ENCODE measurements at places on chromosomes 1 and 21. TPM values are rescaled to one million over a fixed set of nuclear protein-coding genes. Genes with fewer than 3 reads are reported as not detected.

Gene TMIGD3
- 1.9 TPM for total RNA-seq

DNA sequence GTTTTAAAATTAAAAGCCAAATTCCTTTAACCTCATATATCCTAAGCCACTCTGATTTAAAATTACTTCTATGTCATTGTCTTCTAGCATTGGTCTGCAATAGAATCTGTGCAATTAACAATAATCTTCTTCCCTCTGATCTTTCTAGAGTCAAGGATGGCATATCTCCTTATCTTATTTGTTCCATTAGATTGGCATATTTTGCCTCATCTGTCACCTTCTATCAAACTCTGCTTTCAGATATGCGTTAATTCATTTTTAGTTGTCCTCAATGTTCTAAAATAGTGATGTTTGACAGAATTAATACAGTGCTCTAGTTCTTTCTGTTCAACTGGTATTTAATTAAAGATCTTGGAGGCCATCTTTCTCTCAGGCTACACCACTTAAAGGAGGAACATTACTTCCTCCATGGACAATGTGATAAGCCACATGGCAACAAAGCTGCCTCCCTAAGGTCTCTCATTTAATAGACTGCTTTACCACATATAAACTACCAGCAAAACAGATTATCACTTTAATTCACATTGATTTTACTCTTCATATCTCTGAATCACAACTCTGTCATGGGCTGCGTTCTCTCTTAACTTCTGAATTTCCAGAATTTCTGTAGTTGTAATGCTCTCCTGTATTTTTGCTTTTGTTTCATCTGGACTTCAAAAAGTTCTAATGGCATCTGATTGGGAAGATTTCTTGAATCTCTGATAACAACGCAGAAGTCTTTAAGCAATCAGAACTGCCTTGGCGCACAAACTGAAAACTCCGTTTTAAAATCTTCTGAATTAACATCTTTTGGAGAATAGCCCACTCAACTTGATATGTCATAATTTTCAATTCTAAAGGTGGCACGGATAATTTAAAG, 2.8 kb downstream of the NRIP1 start:
- DNase-seq, result no peak

- no peak for DNase-seq
Measured at GRCh38 chr1:84971957-84972356, 25.0 kb downstream of the MCOLN2 start.

DNA sequence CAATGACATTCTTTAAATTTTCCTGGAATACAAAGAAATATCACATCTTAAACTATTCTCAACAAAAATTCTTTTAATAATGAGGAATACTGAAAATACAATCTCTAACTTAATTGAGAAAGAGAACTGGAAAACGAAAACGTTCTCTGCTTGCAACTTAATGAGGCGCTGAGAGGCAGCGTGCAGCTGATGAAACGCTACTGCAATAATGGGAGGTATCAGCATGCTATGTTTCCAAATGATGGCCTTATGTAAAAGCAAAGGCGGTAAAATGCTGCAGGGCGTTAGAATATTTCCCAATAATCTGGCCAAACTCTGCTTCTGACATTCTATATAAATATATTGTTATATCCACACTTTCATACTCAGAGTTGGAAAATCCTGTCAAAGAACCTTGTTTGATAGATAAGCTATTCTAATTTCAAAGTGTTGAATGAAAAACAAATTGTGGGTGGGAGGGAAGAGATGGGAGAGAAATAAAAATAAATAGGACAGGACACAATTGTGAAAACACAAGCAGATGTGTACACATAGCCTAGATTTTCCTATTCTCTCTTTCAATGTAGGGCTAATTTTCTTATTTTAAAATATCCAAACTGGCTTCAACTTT, 70.9 kb downstream of the APP start:
- DNase-seq, result no peak

Gene FCMR
- total RNA-seq, result not detected

- no peak for DNase-seq
Measured at GRCh38 chr1:231636157-231636556, 9.6 kb downstream of the DISC1 start.

GRCh38 chr1:169867012-169867675, 26.6 kb downstream of the SCYL3 start:
- no peak for DNase-seq

DNA sequence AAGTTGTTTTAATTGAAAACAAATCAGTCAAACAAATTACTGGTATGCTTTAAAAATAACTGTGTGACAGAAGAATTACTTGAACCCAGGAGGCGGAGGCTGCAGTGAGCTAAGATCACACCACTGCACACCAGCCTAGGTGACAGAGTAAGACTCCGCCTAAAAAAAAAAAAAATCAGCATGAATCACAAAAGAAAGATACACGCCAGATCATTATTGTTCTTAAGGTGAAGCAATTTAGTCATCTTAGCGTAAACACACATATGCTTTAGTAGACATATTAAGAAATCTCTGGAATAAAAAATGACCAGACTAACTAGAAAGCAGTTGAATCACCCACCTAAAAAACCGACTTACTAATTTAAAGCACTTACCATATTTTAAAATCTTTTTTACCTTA, 20.2 kb downstream of the RERE start:
- no peak for DNase-seq

DNA sequence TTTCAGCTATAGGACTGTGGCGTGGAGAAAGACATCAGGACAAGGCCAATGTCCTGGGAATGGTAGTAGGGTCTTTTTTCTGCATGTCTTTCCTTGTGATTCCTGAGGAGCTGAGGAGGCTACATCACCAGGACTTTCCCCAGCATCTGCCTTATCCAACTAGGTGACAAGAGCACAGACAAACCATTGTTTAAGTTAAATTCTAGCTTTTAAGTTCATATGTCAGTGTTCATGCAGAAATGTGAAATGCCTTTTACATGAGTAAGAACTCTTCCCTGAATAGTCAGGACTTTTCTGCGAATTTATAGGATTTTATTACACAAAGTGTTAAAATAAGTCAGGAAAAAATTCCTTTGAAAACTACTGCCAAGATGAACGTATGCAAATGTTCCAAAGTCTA, 154.2 kb downstream of the PTGER3 start:
- DNase-seq, result no peak

DNA sequence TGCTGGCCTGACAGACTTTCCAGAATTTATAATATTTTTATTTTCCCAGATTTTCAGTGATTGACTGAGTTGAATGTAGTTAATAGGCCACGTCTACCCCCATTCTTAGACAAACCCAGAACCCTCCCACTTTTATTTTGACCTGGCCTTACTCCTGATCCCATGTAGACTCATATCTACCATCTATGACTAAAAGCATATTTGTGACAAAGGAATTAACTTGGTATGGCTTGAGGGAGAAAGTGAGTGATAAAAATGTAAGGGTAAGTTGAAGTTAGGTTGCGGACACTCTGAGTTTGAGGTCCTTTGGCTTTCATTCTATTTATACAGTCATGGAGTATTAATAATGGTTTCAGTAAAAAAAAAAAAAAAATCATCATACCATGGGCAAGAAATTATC, 168.4 kb downstream of the KCNK2 start:
- no peak for DNase-seq

Gene SPOCD1
- 0.14 TPM for total RNA-seq

GRCh38 chr1:96049759-96050409, 671.7 kb upstream of the PTBP2 start:
- no peak for DNase-seq

Gene FCRL1
- not detected for total RNA-seq

Gene CD48
- 2.9 TPM for total RNA-seq

- no peak for DNase-seq
Measured at GRCh38 chr1:121595089-121595488, 410.3 kb downstream of the SRGAP2C start.

DNA sequence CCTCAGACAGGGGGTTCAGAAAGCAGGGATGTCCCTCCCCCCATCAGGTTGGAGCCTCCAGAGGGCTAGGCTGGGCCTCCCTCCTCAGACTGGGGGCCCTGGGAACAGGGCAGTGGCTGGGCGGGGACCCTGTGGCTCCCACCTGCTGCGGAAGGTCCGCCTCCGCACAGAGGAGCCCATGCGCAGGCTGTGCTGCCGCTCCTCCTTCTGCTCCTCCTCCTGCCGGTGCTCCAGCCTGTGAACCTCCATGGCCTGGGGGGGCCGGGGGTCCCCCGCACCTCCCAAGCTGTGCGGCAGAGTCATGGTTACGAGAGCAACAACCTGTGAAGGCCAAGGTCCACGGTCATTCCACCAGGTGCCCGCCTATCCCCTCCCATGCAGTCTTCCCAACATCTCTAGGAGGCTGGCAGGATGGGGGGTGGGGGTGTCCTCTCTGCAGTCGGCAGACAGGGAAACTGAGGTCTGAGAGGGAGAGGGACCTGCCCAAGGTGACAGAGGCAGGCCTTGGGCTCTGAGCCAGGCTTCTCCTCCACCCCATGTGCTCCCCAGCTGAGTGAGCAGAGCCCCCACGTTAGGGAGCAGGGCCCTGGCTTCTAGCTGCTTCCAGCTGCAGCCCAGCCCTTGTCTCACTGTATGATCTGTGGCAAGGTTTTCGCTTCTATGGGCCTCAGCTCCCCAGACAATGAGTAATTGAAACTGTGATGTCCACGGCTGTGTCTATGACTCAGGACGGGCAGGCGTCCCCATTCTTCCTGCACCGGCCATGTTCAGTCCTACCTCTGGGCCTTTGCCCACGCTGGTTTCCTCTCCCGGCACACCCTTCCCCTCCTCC, 3.4 kb downstream of the MYOM3 start:
- DNase-seq, result no peak

GRCh38 chr1:246107516-246108277, 399.4 kb downstream of the SMYD3 start:
- no peak for DNase-seq

DNA sequence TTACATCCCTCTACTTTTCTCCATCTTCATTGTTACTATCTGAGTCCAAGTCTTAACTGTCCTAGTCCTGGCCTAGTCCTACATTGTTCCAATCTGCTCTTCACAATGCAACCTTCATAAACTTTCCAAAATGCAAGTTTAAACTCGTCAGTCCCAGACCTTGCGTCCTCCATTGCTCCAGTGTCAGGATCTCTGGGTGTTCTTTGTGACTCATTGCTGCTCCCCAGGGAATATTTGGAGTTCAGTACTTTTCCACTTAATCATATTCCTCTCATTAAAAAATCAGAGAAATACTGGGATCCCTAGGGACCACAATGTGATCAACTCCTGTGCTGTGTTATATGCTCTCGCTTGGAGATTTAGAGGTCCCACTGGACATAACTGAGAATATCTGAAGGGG, 18.0 kb upstream of the KPRP start:
- no peak for DNase-seq

DNA sequence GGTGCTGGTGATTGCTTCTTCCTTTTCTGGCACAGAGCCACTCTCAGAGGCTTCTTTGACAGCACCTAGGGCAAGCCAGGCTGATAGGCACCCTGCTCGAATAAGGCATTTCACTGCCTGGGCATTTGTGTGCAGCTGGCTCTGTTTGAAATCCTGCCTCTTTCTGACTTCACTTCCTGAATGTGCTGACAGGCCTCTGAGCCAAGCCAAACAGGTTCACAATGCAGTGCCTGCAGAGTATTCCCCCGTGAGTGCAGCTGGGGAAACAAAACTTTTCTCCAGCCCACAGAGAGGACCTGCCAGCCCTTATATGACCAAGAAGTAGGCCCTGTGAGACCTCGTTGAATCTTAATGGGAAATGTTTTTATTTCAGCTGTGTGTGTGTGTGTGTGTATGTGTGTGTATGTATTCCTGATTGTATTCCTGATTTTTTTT, 10.4 kb downstream of the JUN start:
- DNase-seq, result peak; percentile 80

- DNase-seq, result no peak
Measured at GRCh38 chr1:176211396-176212165, 4.5 kb upstream of the COP1 start.

GRCh38 chr21:14773777-14774345, 227.7 kb upstream of the SAMSN1 start:
- DNase-seq, result peak; percentile 65

- DNase-seq, result no peak
Measured at GRCh38 chr1:96482616-96483015, 239.0 kb upstream of the PTBP2 start.

- no peak for DNase-seq
Measured at GRCh38 chr1:21307210-21307609, 16.9 kb upstream of the ECE1 start.

Gene TIE1
- total RNA-seq, result 10.0 TPM

Gene OPRD1
- total RNA-seq, result 0.83 TPM

Gene COL24A1
- 7.6 TPM for total RNA-seq

- no peak for DNase-seq
Measured at GRCh38 chr1:78854556-78854955, 152.0 kb downstream of the ADGRL4 start.

- DNase-seq, result no peak
Measured at GRCh38 chr1:177849130-177849529, 120.7 kb downstream of the SEC16B start.

DNA sequence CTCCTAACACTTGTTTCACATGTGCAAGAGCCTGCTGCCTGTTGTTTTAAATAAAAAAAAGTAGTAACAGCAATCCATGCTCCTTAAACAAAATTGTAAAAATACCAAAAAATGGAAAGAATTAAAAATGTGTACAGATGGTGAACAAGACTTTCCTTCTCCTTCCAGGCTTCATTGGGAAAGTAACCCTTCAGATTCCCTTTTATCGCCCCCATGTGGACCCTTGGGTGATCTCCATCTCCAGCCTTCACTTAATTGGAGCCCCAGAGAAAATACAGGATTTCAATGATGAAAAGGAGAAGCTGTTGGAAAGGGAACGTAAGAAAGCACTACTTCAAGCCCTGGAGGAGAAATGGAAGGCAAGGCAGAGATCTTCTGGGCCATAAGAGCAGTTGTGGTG, 14.2 kb downstream of the VPS13D start:
- no peak for DNase-seq

- no peak for DNase-seq
Measured at GRCh38 chr21:41396558-41397075, 29.4 kb upstream of the MX1 start.

All from sigmoid colon (tissue), 7 donors.